ENCODE measurements at places on chromosomes 2 and 18.
A peak's percentile ranks its signal among the peaks of the same experiment; 100 is the strongest.

- no peak for DNase-seq
Observed at GRCh38 chr2:25400576-25401216, 59.0 kb upstream of the DNMT3A start.

DNA sequence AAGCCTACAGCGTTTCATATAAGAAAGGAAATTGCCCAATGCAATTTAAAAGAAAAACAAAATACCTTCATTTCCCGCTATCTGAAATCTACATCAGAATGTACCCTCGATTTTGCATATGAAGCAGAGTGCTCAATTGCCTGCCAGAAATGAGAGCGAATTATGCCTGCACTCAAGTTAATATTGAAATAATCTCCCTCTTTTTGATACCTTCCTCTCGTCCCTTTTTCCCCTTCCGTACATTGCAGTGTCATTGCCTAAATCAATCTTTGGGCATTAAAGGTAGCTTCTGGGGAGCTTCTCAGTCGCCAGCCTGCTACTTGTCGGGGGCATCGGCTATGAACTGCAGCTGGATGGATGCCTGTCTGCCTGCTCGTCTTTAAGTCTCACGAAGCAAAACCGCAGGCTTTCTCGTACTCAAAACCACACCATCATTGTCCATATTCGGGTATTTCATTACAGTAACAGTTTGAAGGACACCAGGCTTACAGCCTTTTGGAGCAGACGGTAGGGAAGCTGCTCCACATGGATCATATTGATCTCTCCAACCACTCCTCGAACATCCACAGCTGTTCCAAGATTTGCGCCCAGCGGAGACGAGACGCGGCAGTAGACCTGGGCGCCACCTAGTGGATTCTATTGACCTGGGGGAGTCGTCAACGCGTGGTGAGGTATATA is 64.0 kb upstream of the HNRNPA3 start:
- peak; percentile 81 for DNase-seq

DNA sequence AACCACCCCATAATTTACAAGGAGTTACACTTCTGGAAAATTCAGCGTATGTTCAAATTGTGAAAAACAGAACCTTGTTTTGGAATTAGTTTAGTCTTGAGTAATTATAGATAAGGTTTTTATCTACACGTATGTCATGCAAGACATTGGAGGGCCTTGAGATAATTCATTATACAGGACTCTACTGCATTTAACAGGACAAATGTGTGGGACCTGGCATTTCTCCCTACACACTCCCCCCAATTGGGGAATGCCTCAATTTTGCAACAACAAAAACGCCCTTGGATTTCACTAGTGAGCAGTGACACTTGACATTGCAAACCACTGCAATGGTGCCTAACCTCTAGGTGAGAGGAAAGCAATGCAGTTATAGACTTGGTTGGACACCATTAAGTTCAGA is 11.4 kb downstream of the SLC1A4 start:
- DNase-seq = no peak

- DNase-seq = no peak
Observed at GRCh38 chr2:67076239-67076624, 320.9 kb upstream of the ETAA1 start.

All from Right ventricle myocardium inferior (tissue), 1 donor.